ENCODE measurements at places on chromosomes 1 and 21.

DNA sequence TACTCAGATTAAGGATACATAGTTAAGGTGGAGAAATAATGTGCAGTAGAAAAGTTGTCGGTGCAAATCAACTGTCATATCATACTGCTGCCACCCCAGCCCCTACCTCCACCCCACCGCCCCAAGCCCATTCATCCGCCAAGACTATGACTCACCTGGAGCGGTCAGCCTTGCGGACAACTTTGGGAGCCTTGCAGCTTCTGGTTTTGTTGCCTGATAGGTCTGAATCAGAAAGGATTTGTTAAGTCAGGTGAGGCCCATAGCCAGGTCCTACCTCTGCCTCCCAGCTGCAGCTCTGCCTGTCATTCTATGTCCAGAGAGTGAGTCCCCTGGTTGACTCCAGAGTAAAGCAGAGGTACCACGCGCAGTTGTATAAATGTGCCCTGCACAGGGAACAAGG, 12.6 kb downstream of the C1orf162 start:
- no peaks in the 10 kb centered on the region for H3K27me3 ChIP-seq
- no peaks in the 10 kb centered on the region for H3K36me3 ChIP-seq
- no peak overlapping the region for H3K4me3 ChIP-seq
- peaks cover 21% of the 10 kb centered on the region for H3K4me1 ChIP-seq
- H3K27ac ChIP-seq = no peak overlapping the region

DNA sequence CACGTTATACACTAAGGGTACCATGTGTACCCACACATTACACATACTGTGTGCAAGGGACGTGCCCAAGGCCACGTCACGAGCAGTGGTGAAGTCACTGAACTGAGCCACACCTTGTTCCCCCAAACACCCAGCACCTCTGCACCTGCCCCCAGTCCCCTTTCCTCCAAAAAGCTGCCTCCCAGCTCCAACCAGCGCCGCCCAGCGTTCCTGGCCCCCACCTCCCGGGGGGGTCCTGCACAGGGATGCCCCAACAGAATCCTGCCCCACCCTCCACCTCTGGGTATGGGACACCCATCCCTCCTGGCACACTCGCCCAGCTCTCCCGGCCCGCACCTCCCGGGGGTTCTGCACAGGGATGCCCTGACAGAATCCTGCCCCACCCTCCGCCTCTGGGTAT, 54.1 kb downstream of the CHD5 start:
- H3K36me3 ChIP-seq = no peaks in the 10 kb centered on the region
- H3K27ac ChIP-seq = no peak overlapping the region
- H3K27me3 ChIP-seq = peaks cover 9% of the 10 kb centered on the region
- no peak overlapping the region for H3K4me3 ChIP-seq

DNA sequence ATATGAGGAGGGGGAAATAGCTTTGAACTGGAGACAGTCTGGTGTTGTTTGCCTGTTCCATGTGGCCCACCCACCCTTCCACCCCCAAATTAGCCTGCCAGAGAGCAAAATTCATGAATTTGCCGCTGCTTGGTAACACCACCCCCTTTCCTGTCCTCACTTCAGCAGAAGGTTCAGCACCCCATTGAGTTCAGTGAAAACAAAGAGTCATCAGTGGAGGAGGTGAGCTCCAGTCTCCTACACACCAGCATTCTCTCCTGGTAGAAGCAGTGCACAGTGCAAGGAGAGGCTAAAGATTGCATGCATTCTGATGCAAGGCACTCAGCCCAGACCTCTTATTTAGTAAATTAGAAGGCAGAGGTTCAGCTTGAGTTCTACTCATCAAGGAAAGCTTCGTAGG, 99.7 kb upstream of the DYNLT5 start:
- no peaks in the 10 kb centered on the region for H3K36me3 ChIP-seq
- peaks cover 3% of the 10 kb centered on the region for H3K4me1 ChIP-seq
- DNase-seq = no peak
- H3K4me3 ChIP-seq = no peak overlapping the region

DNA sequence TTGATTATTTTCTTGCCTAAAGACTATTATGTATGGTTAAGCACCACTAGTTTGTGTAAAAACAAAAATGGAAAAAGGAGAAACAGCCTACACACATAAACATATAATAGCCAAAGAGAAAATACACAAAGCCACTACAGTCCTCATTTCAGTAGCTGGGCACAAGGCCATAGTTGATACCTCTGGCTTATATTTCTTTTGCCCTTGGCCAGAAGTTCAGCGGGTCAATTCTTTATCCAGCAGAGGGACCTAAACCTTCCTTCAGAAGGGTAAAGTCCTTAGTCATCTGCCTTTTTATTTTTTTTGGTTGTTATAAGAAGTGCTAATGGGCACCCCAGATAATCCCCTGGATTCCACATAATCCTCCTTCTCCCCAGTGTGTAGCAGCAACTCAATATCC, 134.1 kb downstream of the PIGK start:
- no peaks in the 10 kb centered on the region for H3K4me1 ChIP-seq
- no peak overlapping the region for H3K27ac ChIP-seq
- DNase-seq = no peak
- H3K36me3 ChIP-seq = no peaks in the 10 kb centered on the region
- H3K27me3 ChIP-seq = no peaks in the 10 kb centered on the region
